T-cell (primary cell): ENCODE measurements at places on chromosomes 1 and 21.

GRCh38 chr1:167654975-167655575, 25.0 kb downstream of the RCSD1 start:
- DNase-seq, result no peak

- DNase-seq, result no peak
Observed at GRCh38 chr1:19844731-19845495, 29.8 kb upstream of the RNF186 start.

- no peak for DNase-seq
Observed at GRCh38 chr1:246261639-246262038, 245.4 kb downstream of the SMYD3 start.

DNA sequence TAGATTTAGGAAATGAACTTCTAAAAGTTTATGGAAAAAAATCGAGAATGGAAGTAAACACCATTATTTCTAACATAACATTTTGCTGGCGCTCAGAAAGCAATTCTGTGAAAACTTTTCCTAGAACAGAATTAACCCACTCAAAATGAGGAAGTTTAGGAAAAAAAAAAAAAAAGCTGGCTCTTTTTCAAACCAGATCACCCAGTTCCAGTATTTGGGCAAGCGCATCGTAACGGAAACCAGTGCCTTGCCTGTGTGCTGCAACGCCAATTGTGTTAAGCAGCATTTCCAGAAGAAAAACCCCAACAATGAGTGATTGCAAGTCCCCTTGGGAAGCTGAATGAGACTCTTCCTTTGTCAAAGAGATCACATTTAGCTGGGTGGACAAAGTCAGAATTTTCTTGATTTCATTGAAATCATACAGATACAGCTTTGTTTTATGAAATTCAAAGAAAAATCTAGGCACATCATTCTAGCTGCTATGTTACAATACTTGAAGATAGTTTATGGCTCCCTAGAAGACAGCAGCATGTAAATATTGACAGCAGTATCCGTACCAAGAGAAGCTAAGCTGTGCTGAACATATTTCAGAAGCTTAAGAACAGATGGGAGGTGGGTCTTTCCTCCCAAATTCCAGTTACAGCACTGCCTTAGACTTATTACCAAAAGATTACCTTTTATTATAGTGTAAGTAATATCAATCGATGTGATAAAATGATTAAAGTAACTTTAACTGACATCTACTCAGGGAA, 113.4 kb downstream of the ERG start:
- DNase-seq, result no peak

GRCh38 chr1:92399076-92399475, 87.6 kb downstream of the GFI1 start:
- no peak for DNase-seq

DNA sequence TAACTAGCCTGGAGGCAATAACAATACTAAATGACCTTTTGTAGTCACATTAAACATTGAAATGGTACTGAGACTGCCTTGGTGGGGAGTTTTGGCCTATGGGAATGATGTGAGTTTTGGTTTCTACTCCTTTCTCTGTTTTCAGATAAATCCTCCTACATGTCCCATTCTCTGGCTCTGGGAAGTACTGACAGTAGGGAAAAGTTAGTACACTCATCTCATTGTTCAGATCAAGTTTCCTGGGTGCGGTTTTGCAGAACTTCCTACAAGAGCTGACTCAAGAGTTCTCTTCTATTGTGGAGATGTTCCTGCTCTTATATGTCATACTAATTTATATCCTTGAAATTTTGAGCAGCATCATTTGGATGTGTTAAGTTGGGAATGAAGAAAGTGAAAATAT, 74.2 kb upstream of the MACF1 start:
- no peak for DNase-seq

GRCh38 chr21:41761934-41762635, 4.8 kb downstream of the RIPK4 start:
- no peak for DNase-seq

DNA sequence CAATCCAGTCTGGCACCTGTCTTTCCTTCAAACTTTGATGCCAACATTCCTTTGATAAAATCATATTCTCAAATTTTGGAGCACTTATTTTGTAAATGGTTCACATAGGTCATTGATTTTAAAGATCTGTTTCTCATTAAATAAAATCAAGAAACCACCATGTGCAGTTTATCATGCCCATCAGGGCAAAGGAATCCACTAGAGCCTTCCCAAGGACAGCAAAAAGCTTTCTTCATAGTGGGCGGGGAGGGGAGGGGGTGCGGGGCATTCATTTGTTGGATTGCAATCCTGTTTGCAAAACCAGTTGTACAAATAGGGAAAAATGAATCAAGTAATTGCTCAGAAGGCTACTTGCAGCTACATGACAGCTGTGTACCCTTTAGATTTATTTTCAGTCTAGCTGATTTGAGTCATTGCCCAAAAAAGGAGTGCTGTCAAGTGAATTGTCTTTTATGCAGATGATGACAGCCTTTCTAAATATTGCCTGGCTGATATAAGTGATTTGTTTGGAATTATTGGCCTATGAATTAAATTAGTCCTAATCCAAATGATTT, 23.0 kb downstream of the LRRC8B start:
- DNase-seq, result no peak

DNA sequence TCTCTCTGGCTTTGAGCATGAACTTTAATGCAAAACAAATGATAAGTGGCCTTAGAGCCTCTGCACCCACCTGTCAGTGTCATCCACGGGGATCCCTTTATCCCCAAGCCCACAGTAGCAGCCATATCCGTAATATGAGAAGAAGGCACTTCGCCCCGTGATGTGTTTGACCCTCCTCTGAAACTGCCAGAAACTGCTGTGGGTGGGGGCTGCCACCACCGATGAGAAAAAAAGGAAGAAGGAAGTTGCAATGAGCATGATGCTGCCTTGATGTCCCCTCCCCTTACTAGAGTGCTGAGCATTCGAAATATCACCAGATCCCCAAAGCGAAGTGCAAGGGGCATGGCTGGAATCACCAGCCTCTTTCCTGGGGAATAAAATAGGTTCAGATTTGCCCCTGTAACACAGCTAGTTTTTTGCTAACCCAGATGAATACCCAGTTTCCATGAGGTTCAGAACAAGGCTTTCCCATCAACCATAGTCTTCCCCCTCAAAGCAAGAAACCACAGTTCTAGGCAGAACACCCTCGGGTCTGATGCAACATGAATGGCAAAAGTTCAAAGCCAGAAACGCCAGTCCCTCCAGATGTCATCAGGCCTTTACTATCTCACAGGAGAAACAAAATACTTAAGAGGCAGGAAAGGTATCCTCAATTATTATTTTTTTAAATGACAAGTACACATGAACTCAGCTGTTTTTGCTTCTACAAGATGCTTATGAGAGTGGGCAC, 10.8 kb upstream of the UBXN10 start:
- no peak for DNase-seq

GRCh38 chr1:26555550-26555981, 26.0 kb downstream of the RPS6KA1 start:
- DNase-seq, result no peak

GRCh38 chr1:173210283-173210682, 3.2 kb upstream of the TNFSF4 start:
- DNase-seq, result no peak

DNA sequence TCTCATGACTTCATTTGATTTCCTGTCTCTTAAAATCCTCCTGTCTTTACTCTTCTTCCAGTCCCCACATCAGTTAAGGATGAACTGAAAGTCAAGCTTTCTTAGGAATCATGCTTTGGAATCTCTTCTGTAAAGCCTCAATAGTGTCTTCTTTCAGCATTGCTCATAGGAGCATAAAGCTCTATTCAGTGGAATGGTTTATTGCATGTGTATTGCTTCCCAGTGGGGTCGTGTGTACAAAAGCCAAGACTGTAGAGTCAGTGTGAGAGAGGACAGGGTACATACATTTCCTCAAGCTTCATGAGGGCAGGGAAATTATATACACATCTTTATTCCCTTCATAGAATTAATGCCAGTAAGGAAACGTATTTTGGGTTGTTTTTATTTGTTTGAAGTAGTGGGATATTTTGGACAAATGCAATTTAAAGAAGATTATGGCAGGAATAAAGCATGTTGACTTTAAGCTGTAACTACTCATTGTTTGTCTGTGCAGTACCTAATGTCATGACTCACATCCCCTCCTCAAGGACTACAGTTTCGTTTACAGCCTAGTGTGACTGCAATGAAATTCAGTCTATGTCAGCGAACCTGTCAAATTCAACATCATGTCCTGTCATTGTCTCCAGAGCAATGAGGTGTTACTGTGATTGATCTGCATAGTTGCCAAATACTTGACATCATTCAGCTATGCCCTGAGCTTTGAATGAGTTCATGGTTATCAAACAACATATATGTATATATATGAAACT, 2164.2 kb downstream of the NCAM2 start:
- no peak for DNase-seq

GRCh38 chr1:188188317-188188716, 1359.6 kb downstream of the PLA2G4A start:
- no peak for DNase-seq

DNA sequence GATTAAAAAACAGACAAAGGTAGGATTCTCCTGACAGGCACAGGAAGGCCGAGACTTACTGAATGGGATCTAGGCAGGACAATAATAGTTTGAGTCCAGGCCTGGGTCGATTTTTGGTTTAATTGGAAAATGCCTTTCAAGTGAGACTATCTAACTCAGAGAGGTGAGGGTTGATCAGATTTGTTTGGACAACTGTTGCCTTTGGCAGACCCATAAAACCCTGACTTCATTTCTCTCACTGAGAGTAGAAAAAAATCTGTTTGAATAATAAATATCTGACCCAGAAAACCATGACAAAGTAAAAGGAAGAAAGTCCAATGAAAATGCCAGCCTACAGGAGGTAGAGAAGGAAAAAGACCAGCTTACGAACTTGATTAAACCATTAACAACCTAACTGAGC, 12.3 kb upstream of the SLC30A10 start:
- no peak for DNase-seq

GRCh38 chr1:183622884-183623785, 12.4 kb downstream of the ARPC5 start:
- DNase-seq, result peak; percentile 47

DNA sequence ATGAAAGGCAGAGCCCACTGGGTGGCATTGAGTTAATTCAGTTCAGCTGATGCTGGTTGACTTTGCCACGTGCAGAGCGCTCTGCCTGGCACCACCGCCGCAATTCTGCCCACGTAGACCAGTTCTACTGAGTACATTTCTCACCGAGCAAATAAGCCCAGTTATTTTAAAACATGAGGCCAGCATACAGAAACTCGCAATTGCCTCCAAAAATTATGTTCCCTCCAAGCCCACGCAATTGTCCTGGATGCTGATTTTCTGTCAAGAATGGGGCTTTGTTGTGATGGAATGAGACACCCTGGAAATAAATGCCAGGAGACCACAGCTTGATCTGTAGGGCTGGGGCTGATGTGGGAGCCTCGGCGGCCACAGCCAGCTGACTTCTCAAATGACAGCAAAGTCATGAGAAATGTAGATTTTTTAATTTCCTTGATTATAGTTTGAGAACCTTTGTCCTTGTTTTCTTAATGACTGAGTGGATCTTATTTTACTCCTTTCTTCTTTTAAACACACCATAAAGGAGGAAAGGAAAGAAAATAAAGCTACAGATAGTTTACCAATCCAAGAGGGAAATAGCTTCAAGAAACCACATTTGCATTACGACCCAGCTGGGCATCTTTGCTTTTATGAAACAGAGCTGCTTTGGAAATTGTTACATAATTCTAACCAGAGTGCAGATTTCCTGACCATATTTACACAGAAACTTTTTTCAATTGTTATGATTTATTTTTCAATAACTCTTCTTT, 11.6 kb upstream of the PARP1 start:
- no peak for DNase-seq

DNA sequence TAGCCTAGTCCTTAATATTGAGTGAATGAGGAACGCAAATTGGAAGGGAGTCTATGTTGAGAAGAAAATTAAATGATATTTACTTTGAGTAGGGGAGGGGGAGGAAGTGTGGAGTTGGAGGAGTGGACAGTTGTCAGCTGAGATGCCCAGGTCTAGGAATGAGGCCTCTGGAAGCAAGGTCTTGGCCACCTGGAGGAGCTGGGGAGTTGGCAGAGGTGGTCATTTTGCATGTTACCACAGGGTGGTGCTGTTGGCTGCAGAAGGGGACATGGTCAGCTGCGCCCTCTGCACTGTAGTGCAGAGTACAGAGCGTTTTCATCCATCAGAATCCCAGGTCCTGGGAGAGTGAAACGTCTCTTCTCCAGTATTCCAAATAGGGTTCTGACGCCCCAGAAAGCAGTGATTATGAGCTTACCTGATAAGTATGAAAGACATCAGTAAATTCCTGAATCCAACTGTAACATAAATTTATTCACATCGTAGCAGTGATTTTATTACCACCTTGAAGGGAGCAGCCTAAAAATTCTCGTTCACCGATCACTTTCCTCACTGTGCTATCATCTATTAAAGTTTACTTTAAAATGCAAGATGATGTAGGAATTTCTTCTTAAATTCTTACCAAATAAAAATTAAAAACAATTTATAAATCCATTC, 13.8 kb downstream of the PARK7 start:
- DNase-seq, result peak; percentile 10

GRCh38 chr21:44521301-44521927, 18.6 kb downstream of the KRTAP10-1 start:
- DNase-seq, result no peak

DNA sequence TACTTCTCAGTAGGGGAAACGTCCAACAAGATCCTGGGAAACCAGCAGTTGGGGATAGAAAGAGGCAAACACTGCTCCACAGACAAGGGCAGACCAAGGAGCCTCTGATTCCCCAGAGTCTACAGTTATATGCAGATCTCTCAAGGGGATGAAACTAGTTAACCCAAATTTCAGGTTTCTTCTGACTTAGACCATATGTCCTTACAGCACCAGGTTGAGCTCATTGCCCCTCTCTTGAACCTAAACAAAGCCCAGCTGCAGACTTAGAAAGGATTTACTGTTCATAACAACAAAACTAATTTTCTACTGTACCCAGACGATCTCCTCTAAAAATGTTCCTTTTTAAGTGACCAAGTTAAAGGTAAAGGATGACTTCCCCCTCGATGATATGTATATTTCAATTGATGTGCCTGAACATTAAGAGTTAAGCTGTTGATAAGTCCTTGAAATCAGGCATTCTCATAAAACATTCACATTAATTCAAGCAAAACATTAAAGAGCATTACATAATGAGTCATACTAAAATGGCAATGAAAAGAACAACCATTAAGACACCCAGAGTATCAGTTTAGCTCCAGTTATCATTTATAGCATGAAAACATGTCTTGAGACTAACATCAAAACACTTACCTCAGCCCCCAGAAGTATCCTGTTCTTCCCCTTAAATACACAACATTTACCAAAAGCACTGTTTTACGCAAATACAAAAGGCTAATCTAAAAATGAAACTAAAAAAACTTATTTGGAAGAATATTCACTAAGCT, 24.1 kb downstream of the SMYD3 start:
- DNase-seq, result no peak
